ENCODE measurements at places on chromosomes 5 and 9.

- DNase-seq, result no peak
Observed at GRCh38 chr9:107342476-107343161, 59.5 kb downstream of the RAD23B start.

GRCh38 chr5:71778678-71779276 lies 59.7 kb downstream of the CARTPT start:
- DNase-seq, result peak; percentile 26

DNA sequence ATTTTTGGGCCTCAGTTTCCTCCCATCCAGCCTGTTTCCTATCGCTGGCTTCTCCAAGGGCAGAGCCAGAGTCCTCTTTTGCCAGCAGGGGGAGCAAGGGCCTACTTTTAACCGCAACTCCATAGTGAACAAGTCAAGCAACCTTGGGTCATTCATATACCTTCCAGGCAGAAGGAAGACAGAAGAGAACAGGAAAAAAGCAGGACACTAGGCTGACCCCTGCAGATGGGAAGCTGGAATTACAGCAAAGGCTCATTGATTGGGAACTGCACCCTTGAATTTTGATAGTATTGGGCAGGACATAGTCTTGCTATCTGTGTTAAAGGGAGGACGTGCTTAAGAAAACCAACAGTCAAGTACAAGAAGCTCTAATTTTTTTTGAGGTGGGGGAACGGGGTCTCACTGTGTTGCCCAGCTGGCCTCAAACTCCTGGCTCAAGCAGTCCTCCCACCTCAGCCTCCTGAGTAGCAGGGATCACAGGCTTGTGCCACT lies 30.1 kb downstream of the QRFP start:
- DNase-seq, result peak; percentile 39

DNA sequence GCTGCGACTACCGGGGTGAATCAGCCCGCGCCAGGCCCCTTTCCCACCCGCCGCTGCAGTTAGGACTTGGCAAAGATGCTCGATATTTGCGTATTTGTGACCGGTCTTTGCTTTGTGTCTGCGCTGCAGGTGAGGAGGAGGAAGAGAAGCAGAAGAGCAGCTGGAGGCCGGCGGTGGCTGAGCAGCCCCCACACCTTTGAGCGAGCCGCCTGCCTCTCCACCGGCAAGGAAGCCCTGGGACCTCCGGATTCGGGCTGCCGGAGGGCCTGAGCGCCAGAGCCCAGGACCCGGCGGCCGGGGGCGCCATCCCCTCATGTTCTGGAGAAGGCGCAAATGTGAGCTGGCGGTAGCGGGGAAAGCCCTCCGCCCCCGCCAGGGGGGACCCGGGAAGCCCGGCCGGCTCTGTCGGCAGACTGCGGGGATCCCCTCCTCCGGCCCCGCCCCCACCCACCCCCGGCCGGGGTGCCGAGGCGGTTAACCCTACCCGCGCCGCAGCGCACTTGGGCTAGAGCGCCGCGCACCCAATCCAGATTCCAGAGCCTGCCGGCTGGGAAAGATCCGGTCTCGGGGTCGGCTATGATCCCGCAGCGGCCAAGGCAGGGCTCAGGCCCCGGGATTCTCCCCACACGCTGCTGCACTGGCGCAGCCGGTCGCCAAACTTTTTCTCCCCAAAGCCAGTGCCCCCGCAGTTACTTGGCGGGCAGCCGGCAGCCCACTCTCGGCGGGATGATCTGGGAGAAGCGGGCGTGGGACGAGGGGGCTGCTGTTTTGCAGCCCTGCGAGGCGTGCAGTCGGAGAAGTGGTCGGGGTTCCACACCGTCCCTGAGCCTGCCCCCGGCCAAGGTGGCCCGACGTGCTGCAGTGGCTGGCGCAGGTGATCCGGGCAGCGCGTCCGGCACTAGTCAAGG lies 800 bp upstream of the KCNN2 start:
- DNase-seq, result peak; percentile 48

- DNase-seq, result no peak
Observed at GRCh38 chr5:175671013-175671412, 13.1 kb downstream of the HRH2 start.

- no peak for DNase-seq
Observed at GRCh38 chr5:133427121-133427777, 185.1 kb downstream of the FSTL4 start.

DNA sequence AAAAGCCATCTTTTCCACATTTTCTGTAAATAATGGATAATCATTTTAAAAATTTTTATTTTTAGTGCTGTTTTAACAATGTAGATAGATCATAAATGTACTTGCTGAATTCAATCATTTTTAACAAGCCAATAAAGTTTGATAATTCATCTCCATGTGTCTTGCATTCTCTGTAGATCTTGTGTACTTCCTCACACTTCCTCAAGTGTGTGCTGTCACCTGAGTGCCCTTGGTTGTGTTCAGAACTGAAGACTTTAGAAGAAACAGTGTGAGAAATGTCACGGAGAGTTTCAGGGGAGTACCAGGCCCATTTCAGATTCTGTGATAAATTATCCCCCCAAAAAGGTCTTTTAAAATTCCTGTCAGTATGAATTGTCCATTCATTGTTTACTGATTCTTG lies 146.0 kb downstream of the NTRK2 start:
- DNase-seq, result no peak

DNA sequence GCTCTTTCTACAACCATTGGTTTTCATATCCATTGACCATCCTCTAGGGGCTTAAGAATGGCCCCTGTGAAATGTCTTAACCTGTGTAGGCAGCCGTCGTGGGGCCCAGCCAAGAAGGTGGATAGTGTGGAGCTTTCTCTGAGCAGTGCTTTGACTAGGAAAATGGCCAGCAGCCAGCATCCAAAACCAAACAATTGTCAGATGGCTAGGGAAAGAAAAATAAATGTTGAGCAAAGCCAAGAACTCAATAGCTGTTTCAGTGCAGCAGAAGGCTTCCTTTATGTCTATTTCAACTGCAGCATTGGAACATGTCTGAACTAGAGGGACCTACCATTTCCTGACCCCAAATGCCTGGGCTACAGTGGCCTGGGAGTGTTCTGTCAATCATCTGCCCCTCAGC lies 374.9 kb downstream of the TLE4 start:
- no peak for DNase-seq

GRCh38 chr5:9052421-9052820 lies 493.5 kb downstream of the SEMA5A start:
- DNase-seq, result no peak

DNA sequence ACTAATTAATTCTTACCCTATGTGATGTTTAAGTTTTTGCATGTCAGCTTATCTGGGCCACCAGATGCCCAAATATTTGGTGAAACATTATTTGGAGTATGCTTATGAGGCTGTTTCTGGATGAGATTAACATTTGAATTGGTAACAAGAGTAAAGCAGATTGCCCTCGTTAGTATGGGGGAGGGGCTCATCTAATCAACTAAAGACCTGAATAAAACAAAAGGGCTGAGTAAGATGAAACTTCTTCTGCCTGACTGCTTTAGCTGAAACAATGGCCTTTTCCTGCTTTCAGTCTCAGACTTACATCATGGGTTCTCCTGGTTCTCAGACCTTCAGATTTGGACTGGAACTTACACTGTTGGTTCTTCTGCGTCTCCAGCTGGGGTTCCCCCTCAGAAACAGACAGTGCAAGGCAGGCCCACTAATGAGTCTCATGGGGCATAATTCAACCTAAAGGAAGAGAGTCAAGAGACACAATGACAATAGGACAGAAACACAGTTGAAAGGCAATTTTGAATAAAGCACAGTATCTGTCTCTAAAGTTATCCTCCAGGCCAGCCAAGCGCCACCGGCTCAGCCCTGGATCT lies 288.4 kb downstream of the CAAP1 start:
- DNase-seq, result no peak

- DNase-seq, result no peak
Observed at GRCh38 chr5:173229382-173229959, 5.5 kb downstream of the NKX2-5 start.

DNA sequence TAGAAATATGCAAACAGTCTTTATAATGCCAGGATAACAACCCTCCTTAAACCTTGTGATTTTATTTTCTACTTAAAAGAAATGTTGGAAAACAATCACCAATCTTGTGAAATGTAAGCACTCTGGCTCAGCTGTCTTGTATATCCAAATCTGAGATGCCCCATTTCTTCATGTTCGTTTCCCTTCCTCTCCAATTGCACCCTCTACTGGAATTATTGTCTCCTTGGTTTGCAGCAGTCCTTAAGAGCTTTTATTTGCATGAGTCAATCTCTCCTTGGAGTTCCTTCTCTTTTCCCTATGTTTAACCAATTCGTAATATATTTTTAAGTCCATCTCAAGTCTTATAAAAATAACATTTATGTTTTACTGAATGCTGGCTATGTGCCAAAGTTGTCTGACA lies 362.0 kb upstream of the CDH10 start:
- no peak for DNase-seq

- no peak for DNase-seq
Observed at GRCh38 chr9:121323449-121324151, 46.5 kb downstream of the STOM start.

- DNase-seq, result peak; percentile 75
Observed at GRCh38 chr9:96417051-96417586, 1.1 kb downstream of the ZNF367 start.

- DNase-seq, result no peak
Observed at GRCh38 chr9:107070586-107070985, 207.6 kb downstream of the ZNF462 start.

DNA sequence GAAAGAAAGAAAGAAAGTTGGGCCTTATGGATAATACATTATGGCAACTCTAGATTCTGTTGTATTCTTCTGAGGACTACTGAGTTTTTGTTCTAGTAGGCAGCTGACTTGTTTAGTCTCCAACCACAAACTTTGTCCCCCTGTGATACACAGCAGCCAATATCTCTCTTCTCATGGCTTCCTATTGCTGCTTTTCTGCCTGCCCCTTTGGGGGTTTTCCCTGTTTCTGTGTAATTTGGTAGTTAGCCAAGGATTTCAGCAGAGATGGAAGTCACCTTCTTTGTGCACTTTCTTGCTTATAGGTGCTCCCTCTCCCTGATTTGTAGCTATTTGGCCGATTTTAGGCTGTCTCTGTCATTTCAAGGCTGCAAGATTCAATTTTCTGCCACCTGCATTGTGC lies 109.6 kb downstream of the FGF1 start:
- no peak for DNase-seq

DNA sequence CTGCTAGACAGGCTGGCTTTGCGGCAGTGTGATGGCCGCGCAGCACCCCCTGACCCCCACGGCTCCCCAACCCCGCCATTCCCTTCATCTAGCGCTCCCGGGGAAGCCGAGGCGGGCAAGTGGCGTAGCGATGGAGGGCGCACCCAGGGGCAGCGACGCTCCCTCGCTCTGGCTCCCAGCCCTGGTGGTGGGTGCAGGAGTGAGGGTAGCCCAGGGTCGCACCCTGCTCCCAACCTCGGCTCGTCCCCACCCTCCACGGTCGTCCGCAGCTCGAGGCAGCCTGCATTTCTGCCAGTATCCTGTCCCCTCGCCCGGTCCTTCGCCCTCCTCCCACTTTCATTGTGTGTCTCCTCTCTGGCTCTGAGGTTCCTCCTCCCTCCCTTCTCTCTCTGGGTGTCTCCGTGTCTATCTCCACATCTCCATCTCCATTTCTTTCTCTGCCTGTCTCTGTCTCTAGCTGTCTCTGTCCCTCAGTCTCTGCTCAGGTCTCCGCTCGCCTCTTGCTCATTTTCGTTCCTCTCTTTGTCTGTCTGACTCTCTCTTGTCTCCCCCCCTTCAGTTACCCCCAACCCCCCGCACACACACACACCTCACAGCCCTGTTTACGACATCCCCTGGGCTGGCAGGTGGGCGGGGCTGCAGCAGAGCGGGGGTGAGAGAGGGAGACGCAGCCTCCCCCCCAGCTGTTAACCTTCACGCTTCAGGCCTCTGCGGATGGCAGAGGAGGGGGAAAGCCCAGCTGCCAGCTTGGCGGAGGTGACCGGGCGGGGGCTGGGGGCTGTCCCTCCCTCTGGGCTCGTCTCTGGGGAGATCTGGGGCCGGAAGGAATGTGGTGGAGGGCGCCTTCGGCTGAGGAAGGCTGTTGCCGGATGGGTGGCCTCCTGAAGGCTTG lies 48.7 kb upstream of the PSD2 start:
- DNase-seq, result no peak

GRCh38 chr9:126513159-126514036 lies 100.3 kb upstream of the LMX1B start:
- no peak for DNase-seq

DNA sequence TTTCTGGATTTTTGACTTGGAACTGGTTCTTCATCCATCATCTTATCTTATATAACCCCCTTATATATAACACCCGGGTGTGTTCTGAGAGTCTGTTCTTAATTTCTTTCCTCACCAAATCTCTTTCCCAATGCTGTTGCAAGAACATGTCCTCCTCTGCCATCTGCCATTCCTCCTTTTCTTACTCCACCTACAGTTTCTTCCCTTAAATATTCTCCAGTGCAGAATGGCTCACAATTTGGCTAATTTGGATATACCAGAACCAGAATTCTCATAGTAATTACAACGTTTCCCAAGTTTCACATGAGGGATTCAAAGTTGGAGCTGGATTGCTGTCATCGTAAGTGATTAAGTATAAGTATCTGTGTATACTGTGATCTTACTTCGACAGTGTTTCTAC lies 28.0 kb downstream of the SKP2 start:
- no peak for DNase-seq

- DNase-seq, result no peak
Observed at GRCh38 chr9:137388589-137389427, 34.2 kb downstream of the EXD3 start.

- DNase-seq, result no peak
Observed at GRCh38 chr5:20536813-20537212, 548.8 kb upstream of the CDH18 start.

All from NCI-H1930 (cell line).